ENCODE measurements at places on chromosomes 6 and 20.
A peak's percentile ranks its signal among the peaks of the same experiment; 100 is the strongest.

DNA sequence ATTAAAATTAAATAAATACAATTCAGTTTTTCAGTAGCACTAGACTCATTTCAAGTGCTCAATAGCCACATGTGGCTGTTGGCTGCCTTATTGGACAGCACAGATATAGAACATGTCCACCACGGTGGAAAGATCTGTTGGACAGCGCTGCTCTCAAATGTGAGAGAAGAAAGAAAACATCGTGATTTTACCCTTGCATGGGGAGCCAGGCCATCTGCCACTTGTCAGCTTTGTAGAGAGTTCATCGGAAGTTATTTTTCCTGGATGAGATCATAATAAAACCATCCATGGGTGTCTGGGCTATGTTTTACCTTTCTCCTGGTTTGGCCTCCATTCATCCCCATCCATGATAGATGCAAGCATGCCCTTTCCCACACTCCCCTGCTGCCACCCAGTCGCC is 5.8 kb upstream of the KIF3B start:
- no peak for DNase-seq

- peak; percentile 38 for DNase-seq
Measured at GRCh38 chr6:156808287-156808686, 31.1 kb downstream of the ARID1B start.

DNA sequence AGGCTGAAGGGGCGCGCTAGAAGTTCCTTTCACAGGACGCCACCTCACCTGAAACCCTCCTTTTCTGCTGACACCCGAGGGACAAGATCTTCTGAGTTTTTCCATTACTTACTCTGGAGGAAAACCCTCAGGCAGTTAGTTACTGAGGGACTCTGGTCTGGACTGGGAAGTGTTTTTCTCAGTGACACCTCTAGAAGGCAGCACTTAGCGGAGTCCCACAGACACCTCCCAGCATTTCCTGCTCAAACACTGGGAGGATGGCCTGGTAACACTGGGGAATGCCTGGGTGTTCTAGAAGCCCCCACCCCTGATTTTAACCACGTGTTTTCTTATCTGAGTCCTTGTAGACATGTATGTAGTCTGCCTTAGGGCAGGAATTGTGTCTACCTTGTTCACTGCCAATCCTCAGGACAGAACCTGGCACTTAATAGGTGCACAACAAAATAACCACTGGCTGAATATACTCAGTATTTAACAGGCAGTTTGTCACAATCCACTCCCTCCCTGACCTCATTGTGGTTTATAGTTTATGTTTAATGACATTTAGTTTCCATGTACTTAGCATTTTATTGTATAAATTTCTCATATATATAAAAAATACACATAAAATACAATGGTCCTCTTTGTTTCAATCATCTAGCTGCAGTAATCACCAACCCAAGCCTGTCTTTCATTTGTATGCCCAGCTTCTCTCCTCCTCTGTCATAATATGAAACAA is 4.8 kb downstream of the GSTA3 start:
- DNase-seq: no peak

DNA sequence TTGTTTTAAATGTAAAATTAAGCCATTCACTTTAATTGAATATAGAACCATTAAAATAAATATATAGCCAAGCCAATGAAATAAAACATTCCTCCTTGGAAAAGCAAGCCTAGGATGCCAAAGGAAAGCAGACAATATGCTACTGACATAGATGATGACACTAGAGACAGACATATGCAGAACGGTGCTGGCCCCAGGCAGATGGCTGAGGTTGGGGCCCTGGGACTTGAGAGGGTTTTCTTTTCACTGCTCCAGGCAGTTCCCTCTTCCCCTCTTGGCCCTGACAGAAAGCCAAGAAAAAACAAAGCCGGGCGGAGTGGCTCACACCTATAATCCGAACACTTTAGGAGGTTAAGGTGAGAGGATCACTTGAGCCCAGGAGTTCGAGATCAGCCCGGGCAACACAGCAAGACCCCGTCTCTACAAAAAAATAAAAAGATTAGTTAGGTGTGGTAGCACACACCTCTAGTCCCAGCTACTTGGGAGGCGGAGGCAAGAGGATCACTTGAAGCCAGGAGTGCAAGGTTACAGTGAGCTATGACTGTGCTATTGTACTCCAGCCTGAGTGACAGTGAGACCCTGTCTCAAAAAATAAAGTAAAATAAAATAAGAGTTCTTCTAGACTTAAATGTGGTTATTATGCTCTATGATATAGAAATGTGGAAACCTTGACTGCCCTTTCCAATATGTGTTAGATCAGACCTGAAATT is 31.2 kb downstream of the FASTKD5 start:
- DNase-seq: no peak

DNA sequence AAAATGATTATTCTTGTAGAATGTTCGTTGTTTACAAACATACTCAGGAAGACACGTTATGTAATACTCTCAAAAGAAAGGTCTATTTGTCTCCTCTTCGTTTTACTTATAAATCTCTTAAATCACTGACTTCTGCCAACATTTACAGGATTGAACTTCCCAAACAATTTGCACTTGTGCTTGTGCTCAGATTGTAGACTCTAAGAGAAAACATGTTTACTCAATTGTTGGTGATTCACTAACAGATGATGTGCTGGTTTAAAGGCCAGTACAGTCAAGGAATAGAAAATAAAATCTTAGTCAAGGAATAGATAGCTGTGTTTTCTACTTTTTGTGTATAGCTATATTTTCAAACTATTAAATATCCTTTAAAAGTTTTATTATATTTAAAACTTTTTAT is 172.8 kb downstream of the GJA1 start:
- DNase-seq: no peak

DNA sequence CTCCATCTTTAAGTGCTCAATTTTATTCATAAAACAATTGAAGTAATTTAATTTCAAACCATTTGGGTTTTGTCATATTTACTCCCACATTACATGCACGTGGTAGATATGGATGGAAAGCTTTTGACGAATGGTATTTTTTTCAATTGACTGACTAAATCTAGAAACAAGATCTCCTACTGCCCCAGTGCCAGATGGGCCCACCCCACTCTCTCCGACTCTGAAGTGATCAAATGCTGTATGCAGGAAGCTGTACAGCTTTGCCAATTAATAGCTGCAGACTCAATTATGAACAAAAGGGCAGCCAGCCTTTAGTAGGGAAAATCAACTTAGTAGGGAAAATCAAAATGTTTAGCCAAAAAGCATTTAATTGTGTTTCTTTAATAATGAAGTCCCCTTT is 46.2 kb downstream of the PACRG start:
- no peak for DNase-seq

DNA sequence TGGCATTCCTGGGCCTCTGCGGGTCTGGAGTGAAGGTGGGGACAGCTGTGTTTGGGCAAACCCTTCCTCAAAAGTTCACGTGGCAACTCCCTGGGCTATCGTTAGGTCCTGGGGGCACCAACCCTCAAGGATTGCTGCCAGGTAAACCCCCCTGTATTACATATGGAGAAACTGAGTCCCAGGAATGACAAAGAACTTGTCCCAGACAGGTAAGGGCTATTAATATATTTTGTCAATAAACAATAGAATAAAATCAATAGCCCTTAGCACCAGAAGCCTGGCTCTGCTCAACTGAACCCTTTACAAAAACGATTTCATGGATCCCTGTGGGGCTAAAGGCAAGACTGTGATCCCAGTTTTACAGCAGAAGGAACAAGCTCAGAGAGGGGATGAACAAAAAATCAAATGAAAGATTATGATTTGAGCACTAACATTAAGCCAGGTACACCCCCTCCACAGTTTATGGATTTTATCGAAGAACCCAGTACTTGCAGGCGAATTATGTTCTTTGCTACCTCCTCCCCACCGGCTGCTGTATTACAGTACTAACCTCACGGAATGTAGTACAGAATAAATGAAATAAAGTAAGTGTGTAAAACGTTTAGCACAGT is 2.7 kb downstream of the ID1 start:
- DNase-seq: no peak

DNA sequence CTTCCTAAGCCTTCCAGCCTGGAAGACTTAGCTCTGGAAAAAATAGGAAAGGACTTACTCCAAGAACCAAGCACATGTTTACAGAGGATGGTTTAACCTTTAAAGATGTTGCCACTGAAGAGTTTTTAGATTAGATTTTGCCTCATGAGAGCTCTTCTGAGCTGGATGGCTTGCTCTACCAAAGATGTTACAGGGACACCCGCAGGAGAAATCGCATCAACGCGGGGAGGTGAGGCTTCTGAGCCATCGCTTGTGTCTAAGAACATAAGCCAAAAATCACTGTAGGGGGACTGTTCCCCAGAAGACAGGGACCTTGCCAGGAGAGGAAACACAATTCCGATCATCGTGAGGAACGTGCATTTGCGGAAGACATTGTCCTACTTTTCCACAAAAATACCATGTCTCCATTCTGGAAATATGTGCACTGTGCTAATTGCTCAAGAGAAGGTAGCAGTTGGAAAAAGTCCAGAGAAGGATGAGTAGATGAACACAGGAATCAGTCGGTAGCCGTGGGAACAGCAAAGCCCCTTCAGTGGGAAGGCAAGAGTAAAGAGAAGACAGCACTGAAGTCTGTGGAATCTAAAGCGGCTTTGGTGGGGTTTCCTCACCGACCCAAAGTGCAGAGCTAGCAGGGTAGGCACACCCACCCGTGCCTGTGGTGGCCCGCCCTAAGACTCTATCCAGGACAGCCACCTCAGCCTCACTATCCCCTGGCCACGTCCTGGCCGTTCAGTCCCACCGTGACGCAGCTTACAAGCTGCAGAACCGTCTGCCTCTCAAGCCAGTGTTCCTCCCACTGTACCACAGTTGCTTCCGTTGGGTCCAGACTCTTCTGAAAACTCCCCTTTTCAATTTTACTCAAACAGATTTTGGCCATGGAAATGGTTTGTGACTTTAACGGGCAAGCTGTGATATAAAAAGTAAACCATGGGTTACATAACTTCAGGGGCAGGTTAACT is 334.8 kb downstream of the NRN1 start:
- DNase-seq: peak; percentile 63

- peak; percentile 27 for DNase-seq
Measured at GRCh38 chr6:9766240-9766915, 648.5 kb downstream of the TFAP2A start.

- DNase-seq: no peak
Measured at GRCh38 chr6:105591053-105591452, 188.2 kb upstream of the PREP start.

GRCh38 chr20:35490736-35491181 is 35.4 kb downstream of the CEP250 start:
- no peak for DNase-seq

GRCh38 chr6:22666586-22666985 is 97.2 kb downstream of the HDGFL1 start:
- DNase-seq: no peak

GRCh38 chr6:150169609-150170008 is 26.8 kb downstream of the PPP1R14C start:
- peak; percentile 76 for DNase-seq

DNA sequence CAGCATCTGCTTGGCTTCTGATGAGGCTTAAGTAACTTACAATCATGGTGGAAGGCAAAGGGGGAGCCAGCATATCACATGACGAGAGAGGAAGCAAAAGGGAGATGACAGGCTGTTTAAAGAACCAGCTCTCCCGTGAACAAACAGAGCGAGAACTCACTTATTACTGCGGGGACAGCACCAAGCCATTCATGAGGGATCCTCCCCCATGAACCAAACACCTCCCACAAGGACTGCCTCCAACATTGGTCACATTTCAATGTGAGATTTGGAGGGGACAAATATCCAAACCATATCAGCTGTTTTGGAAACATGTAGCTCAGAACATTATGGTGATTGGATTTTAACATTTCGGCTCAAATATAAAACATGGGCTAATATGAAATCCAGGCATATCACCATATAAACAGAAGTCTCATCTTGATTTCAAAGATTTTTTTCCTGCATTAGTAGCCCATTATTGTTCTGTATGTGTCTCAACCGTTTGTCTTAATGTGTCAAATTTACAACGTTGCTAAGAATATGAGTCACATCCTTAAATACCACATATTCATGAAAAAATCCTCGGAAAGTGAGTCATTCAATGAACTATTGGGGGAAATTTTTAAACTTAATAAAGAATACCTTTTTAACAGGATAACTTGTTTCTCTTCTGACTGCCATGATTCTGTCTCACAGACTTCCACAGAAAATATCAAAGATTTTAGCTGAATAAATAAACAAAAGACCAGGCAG is 894.3 kb downstream of the TFAP2A start:
- peak; percentile 55 for DNase-seq

DNA sequence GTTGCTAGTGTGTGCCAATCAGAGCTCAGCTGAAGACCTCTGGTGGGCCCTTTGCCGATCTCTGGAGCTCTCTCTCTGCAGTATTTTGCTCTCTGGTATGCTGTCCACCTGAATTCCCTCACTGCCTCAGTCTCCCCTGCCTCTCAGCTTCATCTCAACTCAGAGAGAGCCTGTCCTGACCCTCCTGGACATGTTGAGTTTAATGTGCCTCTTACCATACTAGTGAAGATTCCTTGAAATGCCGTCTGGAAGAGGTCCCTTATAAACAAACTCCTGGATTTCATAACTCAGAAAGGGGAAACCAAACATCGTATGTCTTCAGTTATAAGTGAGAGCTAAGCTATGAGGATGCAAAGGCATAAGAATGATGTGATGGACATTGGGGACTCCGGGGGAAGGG is 231.1 kb upstream of the ZNF217 start:
- no peak for DNase-seq

DNA sequence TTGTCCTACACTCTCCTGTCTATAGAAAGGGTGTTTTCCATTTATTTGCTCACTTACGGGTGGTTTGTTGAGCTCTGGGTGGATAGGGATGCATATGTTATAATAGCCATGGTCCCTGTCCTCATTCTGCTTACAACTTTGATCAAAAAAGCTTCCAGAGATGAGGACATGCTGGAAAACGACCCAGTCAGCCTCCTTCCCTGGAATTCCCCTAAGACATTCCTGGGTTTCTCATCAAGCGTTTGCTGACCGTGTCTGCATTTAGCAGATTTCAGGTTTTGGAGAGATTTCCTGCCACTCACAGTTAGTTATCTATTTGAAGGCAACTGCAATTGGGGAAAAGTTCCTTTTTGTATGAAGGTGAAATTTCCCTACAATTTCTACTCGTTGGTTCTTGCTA is 152.8 kb upstream of the AFDN start:
- DNase-seq: no peak

DNA sequence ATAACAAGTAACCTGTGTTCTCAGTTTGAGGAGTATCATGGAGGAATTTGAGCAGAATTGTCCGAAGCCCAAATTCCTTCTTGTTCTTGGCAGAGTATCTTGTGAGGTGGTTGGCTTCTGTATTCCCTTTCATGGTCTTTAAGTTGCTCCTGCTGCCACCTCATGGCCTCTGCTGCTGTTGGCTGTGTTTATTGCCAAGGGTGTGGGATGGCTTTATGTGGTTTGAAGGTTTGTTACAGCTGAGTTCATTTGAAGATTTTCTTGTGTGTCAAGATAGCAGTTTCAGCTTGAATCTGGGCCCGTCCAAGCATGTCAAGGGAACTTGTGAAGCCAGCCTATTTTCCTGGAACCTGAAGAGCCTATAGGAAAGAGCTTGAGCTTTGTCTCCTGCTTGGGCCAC is 20.2 kb upstream of the TTK start:
- no peak for DNase-seq

All from GM03348 (cell line).